A549 treated with Mapracorat at 1 μM for 4 hours (cell line): ENCODE measurements at places on chromosomes 6 and 20. TPM values are rescaled to one million over a fixed set of nuclear protein-coding genes. Genes with fewer than 3 reads are reported as not detected.

Gene PGK2
- total RNA-seq = not detected in 5 replicates

Gene C20orf141
- total RNA-seq = 0.39 to 0.49 TPM in 2 of 5 replicates, not detected in the others

Gene PRDM13
- total RNA-seq = 0.88 to 1.3 TPM (median 1.1 TPM) in 5 replicates

Gene ITCH
- 22.2 to 36.4 TPM (median 32.2 TPM) in 5 replicates for total RNA-seq

Gene CALHM5
- total RNA-seq = 0.05 to 0.09 TPM (median 0.07 TPM) in 5 replicates

Gene SLC24A3
- total RNA-seq = not detected in 5 replicates

Gene ELOVL4
- total RNA-seq = 1.5 to 1.8 TPM (median 1.6 TPM) in 5 replicates

Gene SLC35F1
- total RNA-seq = not detected in 5 replicates

Gene EYS
- total RNA-seq = 0.02 to 0.18 TPM (median 0.15 TPM) in 3 of 5 replicates, not detected in the others

Gene NEU1
- 21.6 to 33.6 TPM (median 26.8 TPM) in 5 replicates for total RNA-seq

Gene SCUBE3
- total RNA-seq = 0.03 to 0.07 TPM (median 0.05 TPM) in 5 replicates

Gene GTPBP2
- total RNA-seq = 15.0 to 21.1 TPM (median 16.7 TPM) in 5 replicates

Gene RIPOR3
- total RNA-seq = 0.06 TPM in 1 of 5 replicates, not detected in the others

Gene CFAP61
- total RNA-seq = 0.16 to 0.48 TPM (median 0.47 TPM) in 4 of 5 replicates, not detected in the other
